ENCODE measurements at places on chromosomes 5 and 9.

DNA sequence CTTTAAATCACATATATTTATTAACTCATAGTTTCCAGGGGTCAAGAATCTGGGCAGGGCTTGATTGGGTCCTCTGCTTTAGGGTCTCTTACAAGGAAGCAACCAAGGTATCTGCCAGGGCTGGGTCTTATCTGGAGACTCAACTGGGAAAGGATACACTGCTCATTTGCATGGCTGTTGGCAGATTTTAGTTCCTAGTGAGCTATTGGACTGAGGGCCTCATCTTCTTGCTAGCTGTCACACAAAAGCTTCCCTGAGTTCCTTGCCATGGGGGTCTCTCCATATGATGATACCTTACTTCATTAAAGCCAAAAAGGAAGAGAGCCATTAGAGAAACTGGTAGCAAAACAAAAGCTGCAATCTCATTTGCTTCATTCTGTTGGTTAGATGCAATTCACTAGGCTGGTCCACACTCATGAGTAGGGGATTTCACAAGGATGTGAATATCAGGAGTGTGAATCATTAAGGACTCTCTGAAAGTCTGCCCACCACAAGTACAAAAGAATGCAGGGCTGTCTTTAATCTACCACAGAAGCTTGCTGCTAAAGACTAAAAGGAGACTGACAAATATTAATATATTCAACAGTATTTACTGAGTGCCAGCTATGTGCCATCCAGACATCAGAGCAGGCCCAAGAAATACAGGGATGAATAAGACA, 42.0 kb upstream of the TIMD4 start:
- DNase-seq: no peak

DNA sequence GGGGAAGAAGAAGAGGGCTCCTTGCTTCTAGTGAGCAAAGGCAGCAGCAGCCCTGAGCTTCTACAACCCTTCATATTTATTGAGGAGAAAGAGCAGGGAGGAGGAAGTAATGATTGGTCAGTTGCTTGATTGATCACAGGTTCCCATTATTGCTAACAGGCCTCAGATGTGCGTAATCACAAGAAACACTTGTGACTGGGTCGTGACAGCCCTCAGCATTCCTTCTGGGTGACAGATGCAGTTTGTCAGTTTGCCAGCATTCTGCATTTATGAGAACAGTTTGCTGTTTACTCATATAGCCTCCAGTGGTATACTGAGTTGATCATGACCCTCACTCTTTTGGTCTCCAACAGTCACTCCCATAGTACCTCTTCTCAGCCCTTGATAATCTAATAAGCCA, 111.5 kb upstream of the TNC start:
- no peak for DNase-seq

DNA sequence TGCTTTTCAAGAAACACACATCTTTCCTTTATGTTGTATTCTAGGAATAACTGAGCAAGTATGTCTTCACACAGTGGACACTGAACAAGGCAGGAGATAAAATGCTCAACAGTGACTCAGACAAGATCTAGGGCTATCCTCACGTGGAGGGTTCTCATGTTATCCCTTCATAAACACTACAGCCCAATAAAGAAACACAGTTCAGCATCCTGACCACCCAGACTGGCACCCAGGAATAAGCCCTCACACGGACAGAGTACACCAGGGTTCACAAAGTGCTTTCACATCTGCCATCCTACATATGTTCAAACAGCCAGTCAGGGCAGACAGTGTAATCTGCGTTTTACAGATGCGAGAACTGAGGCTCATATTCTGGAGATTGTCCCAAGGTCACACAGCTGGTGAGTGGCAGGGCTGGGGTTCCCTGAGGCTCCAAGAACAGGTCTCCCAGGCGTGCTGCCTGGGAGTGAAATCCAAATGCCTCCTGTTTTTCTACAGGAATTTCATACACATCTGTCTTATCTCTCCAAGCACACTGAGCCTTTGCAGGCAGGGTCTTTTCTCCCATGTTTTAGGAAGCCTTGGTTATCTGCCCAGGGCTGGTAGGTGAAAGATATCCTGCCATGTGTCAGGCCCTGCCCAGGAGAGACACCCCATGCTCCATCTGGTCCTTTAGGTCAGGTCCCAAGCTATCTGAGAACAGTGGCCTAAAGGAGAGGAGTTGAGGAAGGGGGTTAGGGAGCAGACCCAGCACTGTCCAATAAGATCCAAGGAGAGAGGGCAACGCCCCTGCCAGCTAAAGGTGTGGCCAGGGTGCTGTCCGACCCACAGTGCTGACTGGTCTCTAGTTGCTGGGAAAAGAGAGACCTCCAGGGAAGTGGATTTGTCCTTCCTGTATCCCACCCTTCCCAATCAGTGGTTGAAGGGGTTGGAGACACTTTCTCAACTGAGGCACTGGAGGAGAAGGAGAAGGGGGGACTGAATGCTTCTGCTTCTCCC, 47.9 kb upstream of the XPA start:
- no peak for DNase-seq

DNA sequence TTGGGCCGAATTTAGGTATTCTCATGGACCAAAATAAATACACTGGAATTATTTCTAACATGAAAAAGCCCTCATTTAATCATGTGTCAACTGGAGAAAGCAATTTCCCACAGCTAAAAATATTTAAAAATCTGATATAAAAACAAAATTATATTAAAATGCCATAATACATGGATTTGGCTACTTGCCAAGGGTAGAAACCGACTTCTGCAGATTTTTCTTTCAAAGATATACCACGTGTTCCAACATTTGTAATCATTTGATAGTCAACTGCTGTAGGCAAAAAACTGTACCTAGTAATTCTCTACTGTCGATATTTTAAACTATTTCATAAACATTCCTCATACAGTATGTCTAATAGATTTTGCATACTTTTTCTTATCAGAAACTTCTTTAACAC, 237.6 kb downstream of the FBXL17 start:
- no peak for DNase-seq

GRCh38 chr9:18474783-18475182, 830 bp downstream of the ADAMTSL1 start:
- DNase-seq: no peak

DNA sequence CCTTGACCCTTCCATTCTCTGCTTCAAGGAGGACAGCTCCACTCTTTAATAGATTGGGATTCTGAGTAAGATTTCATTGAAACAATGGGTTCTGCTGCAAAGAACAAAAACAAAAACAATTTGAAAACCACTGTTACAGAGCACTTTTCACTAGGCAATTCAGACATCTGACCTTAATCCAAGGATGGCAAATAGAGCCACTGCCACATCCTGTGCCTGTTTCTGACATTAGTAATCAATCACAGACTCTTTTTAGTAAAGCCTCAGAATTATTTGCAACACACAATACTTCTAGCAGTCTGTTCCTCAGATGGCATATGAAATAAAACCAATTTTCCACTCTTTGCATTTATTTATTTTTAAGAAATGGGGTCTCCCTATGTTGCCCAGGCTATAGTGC, 37.8 kb upstream of the NDFIP1 start:
- no peak for DNase-seq

GRCh38 chr5:125245216-125245615, 498.8 kb upstream of the ZNF608 start:
- no peak for DNase-seq

DNA sequence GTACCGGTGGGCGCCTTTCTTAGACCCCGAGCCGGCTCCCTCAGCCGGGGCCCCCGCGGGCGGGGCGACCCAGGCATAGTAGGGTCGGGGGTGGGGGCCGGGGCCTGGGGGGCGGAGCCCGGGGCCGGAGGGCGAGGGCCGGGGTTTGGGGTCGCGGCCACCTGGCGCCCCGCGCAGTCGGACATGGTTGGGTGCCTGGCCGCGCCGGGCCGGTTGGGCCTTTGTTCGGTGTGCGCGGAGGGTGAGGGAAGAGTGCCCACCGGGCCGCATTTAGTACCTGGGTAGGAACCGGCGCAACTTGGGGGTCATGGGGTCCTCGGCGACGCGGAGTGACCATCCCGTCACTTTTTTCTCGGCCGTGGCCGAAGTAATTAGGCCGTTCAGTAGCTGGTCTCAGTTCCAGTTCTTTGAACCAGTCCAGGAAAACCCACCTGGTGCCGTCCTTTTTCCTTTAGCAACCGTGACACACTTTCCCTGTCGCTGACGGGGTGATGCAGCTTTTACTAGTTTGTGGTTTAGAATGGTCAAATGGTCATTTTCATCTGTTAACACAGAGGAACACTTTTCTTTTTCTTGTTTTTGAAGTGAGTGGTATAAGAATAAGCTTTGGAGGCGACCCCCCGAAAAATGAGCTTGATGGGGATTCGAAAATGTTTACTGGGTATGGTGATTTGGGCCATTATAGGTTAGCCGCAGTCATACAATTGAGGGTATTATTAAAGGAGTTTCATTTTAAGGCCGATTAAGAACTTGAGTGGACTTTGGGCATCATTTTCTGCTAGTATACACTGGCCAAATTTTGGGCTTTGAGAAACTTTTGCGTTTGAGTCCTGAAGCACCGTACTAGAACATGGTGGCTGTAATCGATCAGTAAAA, 589 bp downstream of the CKS2 start:
- DNase-seq: no peak

GRCh38 chr5:2183154-2184025, 300.7 kb upstream of the IRX4 start:
- no peak for DNase-seq

DNA sequence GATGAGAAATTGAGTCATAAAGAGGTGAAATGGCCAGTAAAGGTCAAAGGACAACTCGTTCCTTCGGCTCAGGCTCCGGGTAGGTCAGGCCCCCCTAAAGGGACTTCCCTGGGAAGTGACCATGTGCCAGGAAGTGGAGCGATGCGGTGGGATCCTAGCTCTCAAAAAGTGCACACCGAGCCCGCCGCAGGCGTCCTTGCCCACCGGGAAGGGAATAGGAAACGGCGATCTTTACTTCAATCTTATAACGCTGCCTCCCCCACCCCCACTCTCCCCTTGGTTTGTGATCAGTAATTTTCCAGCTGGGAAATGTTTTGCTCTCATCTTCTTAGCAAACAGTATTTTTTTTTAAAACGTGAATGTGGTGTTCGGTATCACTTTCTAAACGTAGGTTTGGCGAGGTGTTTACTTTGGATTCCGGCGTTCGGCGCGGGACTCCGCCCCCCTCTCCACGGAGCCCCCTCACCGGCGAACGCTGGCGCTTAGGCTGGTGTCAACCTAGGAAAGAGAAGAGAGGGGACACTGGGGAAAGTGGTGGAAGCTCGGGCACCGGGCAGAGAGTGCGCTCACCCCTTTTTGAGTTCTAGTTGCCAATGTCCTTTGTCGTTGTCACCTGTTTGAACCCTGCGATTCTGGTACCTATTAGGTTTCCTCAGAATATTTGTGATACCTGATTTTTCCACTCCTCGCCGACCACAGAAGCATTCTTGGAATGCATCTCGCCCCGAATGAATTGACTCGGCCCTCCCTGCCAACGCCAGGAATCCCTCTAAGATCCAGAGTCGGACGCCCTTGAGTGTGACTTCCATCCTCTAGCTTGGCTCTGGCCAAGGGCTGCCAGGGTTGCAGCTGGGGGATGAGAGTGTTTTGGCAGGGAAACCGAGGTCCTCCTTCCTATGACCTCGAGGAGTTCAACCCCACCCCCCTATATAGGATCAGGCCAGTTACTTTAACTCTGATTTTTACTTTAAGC, 1.8 kb upstream of the KLF4 start:
- no peak for DNase-seq

- no peak for DNase-seq
These were observed 12.3 kb downstream of the RMI1 start for GRCh38 chr9:83992901-83993300.

- DNase-seq: no peak
These were observed 111.0 kb downstream of the DPYSL3 start for GRCh38 chr5:147398860-147399259.

- DNase-seq: no peak
These were observed 50.9 kb downstream of the NFX1 start for GRCh38 chr9:33341182-33341581.

DNA sequence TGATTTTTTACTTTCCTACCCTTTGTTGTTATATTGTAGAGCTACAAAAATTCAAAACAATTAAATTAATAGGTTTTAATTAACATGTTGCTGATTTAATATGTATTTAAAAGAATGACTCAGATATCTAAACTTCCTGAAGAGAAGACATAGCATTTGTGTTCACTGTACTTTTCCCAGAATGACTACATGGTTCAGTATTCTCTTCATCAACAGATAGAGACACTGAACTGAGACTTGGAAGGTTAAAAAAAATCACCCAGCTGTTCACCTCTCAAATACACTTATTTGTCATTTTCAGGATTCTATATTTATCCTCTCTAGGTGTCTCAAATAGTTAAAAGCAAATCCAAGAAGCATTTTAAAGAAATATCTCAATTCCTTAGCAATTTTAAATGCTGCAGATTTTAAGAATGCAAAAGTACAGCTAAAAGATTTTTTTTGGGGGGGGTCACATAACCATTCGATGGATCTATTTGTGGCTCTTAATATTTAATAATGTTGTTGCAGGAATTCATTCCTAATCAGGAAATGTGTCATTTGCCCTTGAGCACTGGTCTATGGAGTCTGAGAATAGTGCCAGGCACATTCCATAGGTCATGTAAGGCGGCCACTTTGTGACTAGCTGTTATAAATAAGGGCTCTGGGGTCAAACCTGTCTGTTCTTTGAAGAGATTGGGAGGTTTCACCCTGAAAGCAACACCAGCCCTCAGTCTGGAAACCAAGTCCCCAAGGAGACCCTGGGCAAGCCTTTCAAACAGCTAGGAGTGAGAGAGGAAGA, 463.1 kb downstream of the NR2F1-AS1 start:
- no peak for DNase-seq

GRCh38 chr9:119240546-119240945, 128.7 kb downstream of the BRINP1 start:
- no peak for DNase-seq

GRCh38 chr9:121567500-121568342, 68.1 kb upstream of the GGTA1 start:
- no peak for DNase-seq

DNA sequence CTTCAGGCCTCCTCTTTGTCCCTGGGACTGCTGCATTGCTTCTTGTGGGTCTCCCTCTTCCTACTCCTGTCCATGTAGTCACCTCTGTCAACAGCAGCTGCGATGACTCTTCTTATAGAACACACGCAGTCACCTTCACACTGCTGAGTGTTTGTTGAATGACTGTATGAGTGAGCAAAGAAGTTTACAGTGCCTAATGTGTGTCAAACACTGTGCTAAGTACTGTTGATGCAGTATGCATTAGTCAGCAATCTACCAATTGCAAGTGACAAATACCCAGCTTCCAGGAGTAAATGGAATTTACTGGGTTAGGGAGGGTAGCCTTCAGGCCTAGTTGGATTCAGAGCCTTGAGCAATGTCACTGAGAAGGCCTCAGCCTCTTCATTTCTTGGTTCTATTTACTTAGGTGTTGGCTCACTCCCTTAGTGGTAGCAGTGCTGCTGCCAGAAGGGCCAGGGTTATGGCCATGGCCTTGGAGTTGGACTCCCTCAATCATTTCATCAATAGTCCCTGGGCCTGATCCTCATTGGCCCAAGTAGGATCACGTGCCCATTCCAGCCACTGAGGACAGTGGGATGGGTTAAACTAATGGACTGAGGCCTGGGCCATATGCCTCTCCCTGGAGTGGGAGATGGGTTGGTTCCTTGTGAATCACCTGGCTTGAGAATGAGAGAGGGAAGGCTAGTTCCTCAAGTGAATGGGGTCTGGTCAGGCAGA, 93.5 kb downstream of the RGS3 start:
- DNase-seq: no peak

Data from esophagus squamous epithelium (tissue), 5 donors.